ENCODE measurements at places on chromosomes 5 and 9. TPM values are rescaled to one million over a fixed set of nuclear protein-coding genes. Genes with fewer than 3 reads are reported as not detected.

ANKRD31 gene
- 0.67 TPM for polyA plus RNA-seq

PANK3 gene
- 68.9 TPM for polyA plus RNA-seq

MAMDC4 gene
- 6.8 TPM for polyA plus RNA-seq

PCDHB12 gene
- polyA plus RNA-seq = 5.4 TPM

FYB1 gene
- 4.3 TPM for polyA plus RNA-seq

SLC24A2 gene
- polyA plus RNA-seq = 0.14 TPM

IFNA13 gene
- polyA plus RNA-seq = not detected

ITGA2 gene
- 32.3 TPM for polyA plus RNA-seq

ADAMTS19 gene
- polyA plus RNA-seq = 6.8 TPM

IL31RA gene
- 0.08 TPM for polyA plus RNA-seq

MARCOL gene
- not detected for polyA plus RNA-seq

TRMT10B gene
- 13.6 TPM for polyA plus RNA-seq

PLAC8L1 gene
- 1.00 TPM for polyA plus RNA-seq

C5orf34 gene
- 4.5 TPM for polyA plus RNA-seq

CCDC192 gene
- 0.91 TPM for polyA plus RNA-seq

PCSK5 gene
- polyA plus RNA-seq = 16.3 TPM

CRHBP gene
- polyA plus RNA-seq = 27.4 TPM

PCDHB5 gene
- polyA plus RNA-seq = 7.0 TPM
